Activated CD8-positive, alpha-beta T cell treated with anti-CD3 and anti-CD28 coated beads, Interleukin-2, amount 10 ng/mL, durations not matched to agents 7 days and 5 days (primary cell): ENCODE measurements at places on chromosomes 13 and 19. TPM values are rescaled to one million over a fixed set of nuclear protein-coding genes. Genes with fewer than 3 reads are reported as not detected.

DNA sequence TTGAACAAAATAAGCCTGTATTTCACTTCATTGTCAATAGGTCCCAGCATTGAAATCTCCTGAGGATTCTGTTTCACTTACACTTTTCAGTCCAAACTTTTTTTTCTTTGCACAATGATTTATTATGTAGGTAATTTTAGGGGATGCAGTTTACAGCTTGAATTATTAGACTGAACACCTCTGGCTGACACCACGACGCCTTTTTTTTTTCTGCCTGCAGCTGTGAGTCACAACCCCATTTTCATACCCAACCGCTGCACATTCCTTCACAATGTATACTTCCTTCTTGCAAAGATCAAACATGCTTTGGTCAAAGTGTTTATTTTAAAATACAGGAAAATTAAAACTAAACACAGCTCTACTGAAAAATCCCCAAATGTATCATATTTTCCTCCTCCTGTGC lies 11.4 kb downstream of the ZIC2 start:
- H3K4me3 ChIP-seq, result no peak overlapping the region
- peaks cover 79% of the 10 kb centered on the region for H3K27me3 ChIP-seq
- peaks cover 2% of the 10 kb centered on the region for H3K36me3 ChIP-seq
- peaks cover 18% of the 10 kb centered on the region for H3K4me1 ChIP-seq
- no peak overlapping the region for H3K27ac ChIP-seq
- DNase-seq, result no peak

The ZNF577 gene
- total RNA-seq, result 7.6 TPM

GRCh38 chr13:20073775-20074174 lies 87.1 kb downstream of the GJA3 start:
- H3K4me3 ChIP-seq, result no peak overlapping the region
- H3K27me3 ChIP-seq, result no peaks in the 10 kb centered on the region
- peaks cover 22% of the 10 kb centered on the region for H3K36me3 ChIP-seq

The LPAR6 gene
- 50.3 TPM for total RNA-seq

GRCh38 chr19:49937750-49938381 lies 8.6 kb upstream of the NUP62 start:
- peaks cover 3% of the 10 kb centered on the region for H3K36me3 ChIP-seq
- DNase-seq, result peak; percentile 83
- H3K4me3 ChIP-seq, result no peak overlapping the region
- H3K27ac ChIP-seq, result no peak overlapping the region
- H3K4me1 ChIP-seq, result peaks cover 28% of the 10 kb centered on the region
- peaks cover 8% of the 10 kb centered on the region for H3K27me3 ChIP-seq

DNA sequence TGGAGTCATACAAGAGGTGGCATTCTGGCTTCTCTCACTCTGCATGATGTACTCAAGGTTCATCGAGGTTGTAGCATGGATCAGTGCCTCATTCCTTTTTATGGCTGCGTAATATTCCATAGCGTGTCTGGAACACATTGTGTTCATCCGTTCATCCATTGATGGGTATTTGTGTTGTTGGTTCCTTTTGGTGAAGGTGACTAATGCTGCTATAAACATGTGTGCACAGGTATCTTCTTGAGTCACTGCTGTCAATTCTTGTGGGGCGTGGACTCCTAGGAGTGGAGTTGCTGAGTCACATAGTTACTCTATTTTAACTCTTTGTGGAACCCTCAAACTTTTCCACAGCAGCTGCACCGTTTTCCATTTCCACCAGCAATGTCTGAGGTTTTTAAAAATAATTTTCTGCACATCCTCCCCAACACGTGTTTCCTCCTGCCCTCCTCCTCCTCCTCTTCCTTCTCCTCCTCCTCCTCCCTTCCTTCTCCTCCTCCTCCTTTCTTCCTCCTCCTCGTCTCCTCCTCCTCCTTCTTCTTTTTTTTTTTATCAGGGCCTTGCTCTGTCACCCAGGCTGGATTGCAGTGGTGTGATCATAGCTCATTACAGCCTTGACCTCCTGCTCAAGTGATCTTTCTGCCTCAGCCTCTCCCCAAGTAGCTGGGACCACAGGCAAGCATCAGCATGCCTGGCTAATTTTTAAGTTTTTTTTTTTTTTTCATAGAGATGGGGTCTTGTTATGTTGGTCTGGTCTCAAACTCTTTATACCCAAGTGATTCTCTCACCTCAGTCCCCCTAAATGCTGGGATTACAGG lies 2.0 kb upstream of the TMEM221 start:
- H3K4me1 ChIP-seq, result peaks cover 13% of the 10 kb centered on the region
- no peak overlapping the region for H3K4me3 ChIP-seq
- H3K27ac ChIP-seq, result no peak overlapping the region

The GSX1 gene
- total RNA-seq, result not detected

The DYRK1B gene
- 8.5 TPM for total RNA-seq

The ZNF563 gene
- 3.1 TPM for total RNA-seq

GRCh38 chr13:106083620-106084350 lies 451.7 kb downstream of the EFNB2 start:
- DNase-seq, result no peak
- no peaks in the 10 kb centered on the region for H3K36me3 ChIP-seq
- H3K4me1 ChIP-seq, result no peaks in the 10 kb centered on the region
- no peak overlapping the region for H3K27ac ChIP-seq

DNA sequence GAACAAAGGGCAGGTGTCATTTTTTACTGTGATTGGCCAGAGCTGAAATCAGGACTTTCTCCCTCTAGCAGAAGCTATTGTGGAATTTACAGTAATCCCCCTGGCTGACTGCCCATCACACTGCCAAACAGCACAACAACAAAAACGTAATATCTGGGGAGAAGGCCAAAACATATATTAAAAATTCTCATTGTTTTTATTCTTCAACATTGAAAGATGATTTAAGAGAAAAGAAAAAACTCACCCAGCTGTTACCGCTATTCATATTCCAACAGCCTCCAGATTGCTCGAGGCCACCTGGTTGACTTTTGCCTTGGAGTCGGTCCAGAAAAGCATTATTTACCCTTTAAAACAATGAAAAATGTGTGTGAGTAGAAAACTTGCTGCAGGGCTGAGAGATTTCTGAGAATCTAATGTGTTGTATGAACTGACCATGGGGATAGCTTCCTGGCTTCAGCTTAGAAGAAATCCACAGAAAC lies 97.2 kb downstream of the EPSTI1 start:
- H3K4me1 ChIP-seq, result no peaks in the 10 kb centered on the region
- no peak overlapping the region for H3K27ac ChIP-seq
- H3K27me3 ChIP-seq, result no peaks in the 10 kb centered on the region

The KLK10 gene
- total RNA-seq, result not detected

DNA sequence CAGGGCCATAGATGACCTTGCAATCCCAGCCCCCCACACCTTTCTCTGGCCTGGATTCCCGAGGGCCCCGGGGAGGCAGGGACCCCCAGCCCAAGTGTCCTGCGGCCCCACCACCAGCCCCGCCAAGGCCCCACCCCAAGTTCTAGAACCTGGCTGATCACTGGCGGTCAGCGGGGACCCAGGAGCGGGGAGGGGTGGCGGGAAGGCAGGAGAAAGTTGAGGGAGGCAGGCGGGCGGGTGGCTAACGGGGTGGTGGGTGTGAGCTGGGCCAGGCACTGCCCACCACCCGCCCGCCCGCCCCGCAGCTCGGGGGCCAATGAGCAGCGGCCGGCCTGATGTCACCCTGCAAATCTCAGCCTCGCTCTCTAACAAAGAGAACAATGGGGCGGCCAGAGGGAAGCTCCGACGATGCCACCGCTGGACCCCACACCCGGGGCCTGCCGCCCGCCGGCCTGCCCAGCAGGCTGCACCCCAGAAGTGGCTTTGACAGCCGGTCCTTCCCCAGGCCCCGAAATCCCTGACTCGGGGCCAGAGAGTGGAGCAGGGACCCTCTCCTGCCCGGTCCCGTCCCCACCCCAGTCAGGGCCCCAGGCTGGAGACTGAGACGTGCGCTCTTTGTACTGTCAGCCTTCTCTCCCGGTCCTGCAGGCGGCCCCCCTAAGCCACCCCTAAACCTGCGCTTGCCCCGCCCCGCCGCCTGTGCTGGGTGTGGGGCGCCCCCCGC lies 1.6 kb downstream of the MEX3D start:
- DNase-seq, result no peak
- H3K4me1 ChIP-seq, result peaks cover 2% of the 10 kb centered on the region

The NLRP11 gene
- not detected for total RNA-seq

- H3K4me1 ChIP-seq, result no peaks in the 10 kb centered on the region
- H3K27ac ChIP-seq, result no peak overlapping the region
- no peak for DNase-seq
- H3K27me3 ChIP-seq, result peaks cover 7% of the 10 kb centered on the region
- H3K4me3 ChIP-seq, result no peak overlapping the region
- H3K36me3 ChIP-seq, result no peaks in the 10 kb centered on the region
Observed at GRCh38 chr13:50396001-50396400, 380.8 kb downstream of the KCNRG start.

DNA sequence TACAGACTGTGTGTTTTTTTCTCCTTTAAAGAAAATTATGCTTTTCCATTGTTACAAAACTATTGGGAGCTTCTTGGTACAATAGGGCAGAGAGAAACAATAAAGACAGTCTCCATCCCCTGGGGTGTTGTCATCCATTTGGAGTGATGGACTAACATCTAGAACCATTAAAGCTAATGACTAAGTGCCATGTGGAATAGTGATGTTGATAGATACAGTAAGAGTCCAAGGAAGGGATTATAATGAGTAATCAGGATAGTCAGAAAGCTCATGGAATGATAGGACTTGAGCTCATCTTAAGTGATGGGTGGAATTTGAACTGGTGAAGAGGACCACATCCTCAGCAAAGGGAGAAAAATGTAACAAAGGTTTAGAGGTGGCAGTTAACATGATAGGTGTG lies 24.1 kb upstream of the FRY start:
- no peak overlapping the region for H3K4me3 ChIP-seq
- H3K4me1 ChIP-seq, result no peaks in the 10 kb centered on the region
- no peaks in the 10 kb centered on the region for H3K36me3 ChIP-seq
- H3K27me3 ChIP-seq, result peaks cover 6% of the 10 kb centered on the region
- H3K27ac ChIP-seq, result no peak overlapping the region

- H3K36me3 ChIP-seq, result no peaks in the 10 kb centered on the region
- no peak overlapping the region for H3K4me3 ChIP-seq
- no peak overlapping the region for H3K27ac ChIP-seq
- DNase-seq, result no peak
Observed at GRCh38 chr19:32289566-32290210, 55.7 kb upstream of the ZNF507 start.

DNA sequence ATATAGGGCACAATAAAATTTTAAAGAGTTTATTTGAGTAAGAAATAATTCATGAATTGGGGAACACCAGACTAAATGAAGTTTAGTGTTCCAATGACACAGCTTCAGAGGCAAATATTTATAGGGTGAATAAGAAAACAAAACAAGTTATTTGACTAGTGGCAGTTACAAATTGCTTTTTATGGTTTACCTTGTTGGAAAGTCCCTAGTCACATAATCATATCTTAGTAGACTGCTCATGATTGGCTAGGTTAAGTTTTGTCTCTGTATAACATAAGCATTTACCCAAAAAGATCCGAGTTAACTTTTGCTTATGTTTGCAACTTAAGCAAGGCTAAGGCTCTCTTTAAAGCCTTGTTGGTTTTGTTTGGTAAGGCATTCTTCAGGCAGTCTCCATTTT lies 224.7 kb upstream of the MIR17HG start:
- no peak for DNase-seq
- no peaks in the 10 kb centered on the region for H3K36me3 ChIP-seq
- H3K27me3 ChIP-seq, result peaks cover 2% of the 10 kb centered on the region
- no peak overlapping the region for H3K27ac ChIP-seq
- no peaks in the 10 kb centered on the region for H3K4me1 ChIP-seq

- H3K27ac ChIP-seq, result no peak overlapping the region
- H3K27me3 ChIP-seq, result no peaks in the 10 kb centered on the region
- DNase-seq, result no peak
- H3K36me3 ChIP-seq, result peaks cover 34% of the 10 kb centered on the region
- no peak overlapping the region for H3K4me3 ChIP-seq
Observed at GRCh38 chr19:24140099-24140498, 53.1 kb downstream of the ZNF254 start.

The ZNF541 gene
- total RNA-seq, result 0.10 TPM
